Stimulated activated CD4-positive, alpha-beta T cell treated with anti-CD3 and anti-CD28 coated beads, Interleukin-15, amount 100 ng/mL, for 1 hour (primary cell): ENCODE measurements at places on chromosomes 5 and 9.

GRCh38 chr5:157186309-157187045, 5.8 kb downstream of the ITK start:
- DNase-seq: no peak

DNA sequence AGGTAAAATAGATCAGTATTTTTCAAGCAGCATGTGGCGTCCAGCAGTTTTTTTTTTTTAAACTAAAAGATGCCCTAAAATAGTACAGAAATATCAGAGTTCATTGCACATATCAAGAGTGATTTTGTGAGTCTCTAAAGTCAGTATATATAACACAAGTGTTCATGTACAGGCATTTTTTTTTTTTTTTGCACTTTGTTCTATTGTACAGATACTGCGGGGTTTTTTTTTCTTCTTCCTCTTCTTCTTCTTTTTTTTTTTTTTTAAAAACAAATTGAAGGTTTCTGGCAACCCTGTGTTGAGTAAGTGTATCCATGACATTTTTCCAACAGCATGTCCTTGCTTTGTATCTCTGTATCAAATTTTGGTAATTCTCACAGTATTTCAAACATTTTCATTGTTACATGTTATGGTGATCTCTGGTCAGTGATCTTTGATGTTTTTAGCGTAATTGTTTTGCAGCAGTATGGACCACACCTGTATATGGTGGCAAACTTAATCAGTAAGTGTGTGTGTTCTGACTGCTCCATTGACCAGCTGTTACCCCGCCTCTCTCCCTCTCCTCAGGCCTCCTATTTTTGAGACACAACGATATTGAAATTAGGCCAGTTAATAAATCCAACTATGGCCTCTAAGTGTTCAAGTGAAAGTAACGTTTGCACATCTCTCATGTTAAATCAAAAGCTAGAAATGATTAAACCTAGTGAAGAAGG, 76.8 kb downstream of the TRIO start:
- no peak for DNase-seq

DNA sequence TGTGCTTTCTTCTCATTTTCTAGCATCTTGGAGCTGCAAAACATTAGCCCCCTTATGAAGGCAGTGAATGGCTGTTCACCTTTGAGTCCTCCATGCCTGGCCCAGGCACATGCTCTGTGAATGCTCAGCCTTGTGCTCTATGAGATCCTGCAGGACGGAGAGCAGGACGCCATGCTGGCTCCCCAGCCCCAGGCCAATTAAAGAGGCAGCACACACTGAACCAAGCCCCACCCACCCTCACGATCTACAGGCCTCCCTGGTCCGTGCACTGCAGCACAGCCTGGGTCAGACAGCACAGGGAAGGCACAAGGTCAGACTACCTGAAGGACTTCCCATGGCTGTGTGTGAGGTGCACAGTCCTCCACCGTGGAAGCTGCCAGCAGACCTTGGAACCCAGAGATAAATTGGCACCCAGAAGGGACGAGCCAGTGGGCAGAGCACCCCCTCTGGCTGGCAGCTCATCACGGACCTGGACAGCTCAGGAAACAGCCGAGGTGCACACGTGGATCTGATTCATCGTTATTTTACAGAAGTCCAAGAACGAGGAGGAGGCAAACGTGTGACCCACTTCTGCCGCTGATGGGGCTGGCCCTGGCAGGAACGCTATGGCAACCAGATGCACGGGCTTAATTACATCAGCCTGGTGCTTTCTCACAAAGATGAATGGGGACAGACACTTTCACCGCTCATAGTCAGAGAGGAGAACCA, 59.5 kb downstream of the OLFM1 start:
- no peak for DNase-seq

DNA sequence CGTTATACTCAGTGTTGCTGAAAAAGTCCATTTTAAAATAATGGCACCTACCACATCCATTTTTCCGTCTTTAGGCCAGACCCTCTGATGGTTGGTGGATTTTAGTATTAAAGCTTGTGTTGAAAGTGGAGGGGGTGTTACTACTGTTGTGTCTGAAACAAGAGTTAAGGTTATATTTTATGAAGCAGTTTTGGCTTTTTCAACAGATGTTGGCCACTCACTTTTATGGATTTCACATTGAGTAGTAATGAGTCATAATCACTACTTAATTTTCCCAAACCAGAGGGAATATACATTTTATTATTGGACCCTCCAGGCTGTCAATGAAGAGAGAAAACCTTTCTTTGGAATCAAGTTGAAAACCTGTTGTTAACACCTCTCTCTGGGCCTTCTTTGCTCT, 88.0 kb downstream of the TRIO start:
- no peak for DNase-seq

DNA sequence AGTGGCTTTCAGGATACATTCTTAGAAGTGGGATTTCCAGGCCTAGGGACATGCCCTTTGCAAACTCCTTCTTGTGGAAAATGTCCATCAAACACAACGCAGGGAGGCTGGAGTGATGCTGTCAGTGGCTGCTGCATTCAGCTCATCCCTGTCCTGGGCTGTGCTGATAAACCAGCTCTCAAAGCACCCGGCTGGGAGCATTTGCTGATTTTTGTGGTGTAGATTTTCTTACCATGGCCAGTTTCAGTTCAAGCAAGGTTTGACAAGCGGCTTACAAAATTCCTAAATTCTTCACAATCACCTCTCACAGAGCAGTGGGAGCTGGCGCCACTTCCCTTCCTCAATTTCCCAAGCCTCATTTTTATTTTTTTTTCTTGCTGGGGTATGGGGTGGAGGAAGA, 28.2 kb downstream of the FAM163B start:
- no peak for DNase-seq

- DNase-seq: no peak
Measured at GRCh38 chr9:8679371-8679822, 879.8 kb upstream of the DMAC1 start.

- DNase-seq: no peak
Measured at GRCh38 chr5:138770977-138771376, 17.8 kb downstream of the CTNNA1 start.

GRCh38 chr5:180830253-180831138, 27.9 kb upstream of the MGAT1 start:
- peak; percentile 43 for DNase-seq

GRCh38 chr9:13032585-13032984, 246.9 kb downstream of the MPDZ start:
- DNase-seq: no peak

DNA sequence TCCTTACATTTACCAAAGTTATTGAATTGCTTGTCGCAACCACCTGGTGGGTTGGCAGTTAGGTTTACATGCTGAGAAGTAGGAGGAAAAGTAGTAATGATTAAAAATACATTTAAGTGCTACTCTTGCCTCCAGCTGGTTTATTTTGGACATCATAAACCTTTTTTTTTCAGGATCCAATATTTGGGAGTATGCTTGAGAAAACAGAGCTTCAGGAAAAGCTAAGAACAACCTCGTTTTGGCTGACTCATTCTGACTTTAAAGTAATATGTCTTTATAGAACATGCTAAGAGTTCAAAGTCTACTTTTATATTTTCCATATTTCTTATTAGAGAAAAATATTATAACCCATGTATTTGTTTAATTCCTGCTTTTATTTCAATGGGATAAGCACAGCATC, 41.7 kb upstream of the BNC2 start:
- DNase-seq: no peak
